ENCODE measurements at places on chromosomes 7 and 10.

DNA sequence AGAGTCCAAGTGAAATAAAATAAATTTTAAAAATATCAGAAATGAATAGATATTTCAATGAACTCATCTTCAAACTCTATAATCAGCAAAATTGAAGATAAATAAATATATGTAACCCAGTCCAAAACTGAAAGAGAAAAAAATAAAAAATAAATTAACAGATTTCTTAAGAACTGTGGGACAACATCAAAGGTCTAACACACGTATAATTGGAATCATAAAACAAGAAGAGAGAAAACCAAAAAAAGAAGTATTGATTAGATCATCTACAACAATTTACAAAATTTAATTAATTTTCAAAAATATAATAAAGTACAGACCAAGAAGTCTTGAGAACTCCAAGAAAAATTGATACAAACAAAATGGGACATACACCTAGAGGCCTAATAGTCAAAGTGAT is 625.8 kb upstream of the SORCS1 start:
- no peak overlapping the region for H3K4me3 ChIP-seq
- DNase-seq = no peak
- no peaks in the 10 kb centered on the region for H3K4me1 ChIP-seq
- H3K27ac ChIP-seq = no peak overlapping the region
- H3K36me3 ChIP-seq = no peaks in the 10 kb centered on the region

- DNase-seq = no peak
- no peaks in the 10 kb centered on the region for H3K4me1 ChIP-seq
- H3K36me3 ChIP-seq = no peaks in the 10 kb centered on the region
- H3K4me3 ChIP-seq = no peak overlapping the region
Measured at GRCh38 chr7:158488181-158488971, 99.2 kb downstream of the PTPRN2 start.

DNA sequence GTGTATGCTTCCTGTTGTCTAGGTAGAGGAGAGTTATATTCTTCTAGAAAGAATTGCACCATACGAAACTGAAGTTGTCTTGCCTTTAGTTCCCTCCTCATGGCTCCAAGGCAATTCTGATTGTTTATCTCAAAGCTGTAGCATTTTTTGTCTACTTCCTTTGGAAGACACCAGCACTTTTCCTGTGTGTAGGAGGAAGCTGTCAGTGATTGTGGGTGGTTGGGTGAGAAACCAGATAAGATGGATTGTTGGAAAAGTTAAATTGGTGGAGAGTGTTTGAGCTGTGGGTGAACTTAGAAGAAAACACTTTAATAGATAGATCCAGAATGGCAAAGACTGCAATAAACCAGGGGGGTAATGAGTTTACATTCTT is 12.1 kb upstream of the CSTF2T start:
- H3K27me3 ChIP-seq = no peaks in the 10 kb centered on the region
- H3K4me3 ChIP-seq = no peak overlapping the region
- H3K36me3 ChIP-seq = no peaks in the 10 kb centered on the region
- no peak overlapping the region for H3K27ac ChIP-seq

DNA sequence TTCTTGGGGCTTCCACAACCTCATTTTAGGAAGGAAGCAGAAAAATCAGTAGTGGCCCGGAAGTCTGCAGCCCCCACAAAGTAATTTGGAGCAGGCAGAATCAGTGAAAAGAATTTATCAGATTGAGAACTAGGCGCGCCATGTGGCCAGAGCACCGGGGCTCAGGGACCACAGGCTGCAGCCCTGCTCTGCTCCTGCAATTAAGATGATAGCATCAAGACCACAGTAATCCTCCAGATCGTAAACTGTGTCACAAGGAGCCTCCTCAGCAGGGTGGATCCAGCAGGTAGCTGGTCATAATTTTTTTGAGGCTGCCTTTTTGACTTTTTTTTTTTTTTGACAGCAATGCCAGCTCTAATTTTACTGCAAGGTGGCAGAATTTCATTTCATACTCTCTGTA is 209.0 kb upstream of the ZMIZ1 start:
- DNase-seq = no peak
- no peak overlapping the region for H3K27ac ChIP-seq

DNA sequence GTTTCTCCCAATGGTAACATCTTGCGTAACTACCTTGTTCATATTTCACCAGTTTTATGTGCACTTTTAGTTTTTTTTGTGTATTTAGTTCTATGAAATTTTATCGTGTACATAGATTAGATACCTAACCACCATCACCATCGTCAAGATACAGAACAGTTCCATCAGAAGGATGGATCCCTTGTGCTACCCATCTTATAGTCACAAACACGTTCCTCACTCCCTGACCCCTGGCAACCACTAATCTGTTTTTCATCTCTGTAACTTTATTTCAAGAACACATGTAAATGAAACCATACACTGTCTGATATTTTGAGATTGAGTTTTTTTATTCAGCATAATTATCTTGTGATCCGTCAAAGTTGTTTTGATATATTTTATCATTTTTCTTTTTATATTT is 29.9 kb downstream of the FANK1 start:
- H3K27ac ChIP-seq = no peak overlapping the region
- no peak overlapping the region for H3K4me3 ChIP-seq

DNA sequence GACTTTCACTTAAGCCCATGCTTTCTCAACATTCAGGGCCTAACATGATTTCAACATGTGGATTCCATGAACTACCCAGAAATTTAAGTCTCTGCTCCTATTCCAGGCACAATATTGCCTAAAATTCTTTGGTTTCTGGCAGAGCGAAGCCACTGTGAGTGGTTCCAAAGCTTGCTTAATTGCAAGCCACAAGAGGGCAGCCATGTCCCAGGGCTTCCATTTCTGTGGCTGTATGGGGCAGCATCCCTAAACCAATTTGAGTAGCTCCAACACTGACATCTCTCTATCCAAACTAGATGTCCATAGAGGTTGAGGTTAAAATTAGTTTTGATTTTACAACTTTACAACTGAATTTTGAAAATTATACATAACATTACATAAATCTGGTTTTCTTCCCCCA is 56.3 kb upstream of the MDFIC start:
- no peaks in the 10 kb centered on the region for H3K36me3 ChIP-seq
- H3K4me3 ChIP-seq = no peak overlapping the region
- no peaks in the 10 kb centered on the region for H3K4me1 ChIP-seq
- no peaks in the 10 kb centered on the region for H3K27me3 ChIP-seq

DNA sequence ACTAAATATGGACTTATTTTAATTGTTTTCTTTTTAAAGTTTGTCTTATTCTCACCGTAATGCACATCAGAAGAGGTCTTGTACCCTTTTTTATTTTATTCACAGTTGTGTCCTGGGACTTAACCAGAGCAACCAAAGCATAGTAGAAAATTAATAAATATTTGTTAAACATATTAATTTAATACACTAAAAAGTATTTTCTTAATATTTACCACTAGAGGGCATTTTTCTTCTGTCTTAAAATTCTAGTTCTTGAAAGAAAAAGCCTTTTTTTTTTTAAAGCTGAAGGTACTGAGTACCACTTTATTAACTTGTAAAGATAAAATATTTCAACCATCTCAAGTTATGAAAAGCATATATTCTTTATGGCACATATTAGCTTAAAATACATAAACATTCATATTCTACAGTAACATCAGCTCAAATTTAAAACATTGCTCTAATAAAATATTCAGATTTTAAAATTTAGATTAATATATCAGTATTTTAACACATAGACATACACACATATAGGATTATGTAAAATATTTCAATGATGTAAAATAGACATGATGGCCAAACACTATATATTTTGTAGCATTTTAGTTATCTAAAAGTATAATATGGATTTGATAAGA is 260.4 kb downstream of the SEMA3A start:
- H3K4me1 ChIP-seq = no peaks in the 10 kb centered on the region
- H3K27ac ChIP-seq = no peak overlapping the region
- no peaks in the 10 kb centered on the region for H3K27me3 ChIP-seq
- H3K36me3 ChIP-seq = no peaks in the 10 kb centered on the region
- no peak for DNase-seq
- no peak overlapping the region for H3K4me3 ChIP-seq

DNA sequence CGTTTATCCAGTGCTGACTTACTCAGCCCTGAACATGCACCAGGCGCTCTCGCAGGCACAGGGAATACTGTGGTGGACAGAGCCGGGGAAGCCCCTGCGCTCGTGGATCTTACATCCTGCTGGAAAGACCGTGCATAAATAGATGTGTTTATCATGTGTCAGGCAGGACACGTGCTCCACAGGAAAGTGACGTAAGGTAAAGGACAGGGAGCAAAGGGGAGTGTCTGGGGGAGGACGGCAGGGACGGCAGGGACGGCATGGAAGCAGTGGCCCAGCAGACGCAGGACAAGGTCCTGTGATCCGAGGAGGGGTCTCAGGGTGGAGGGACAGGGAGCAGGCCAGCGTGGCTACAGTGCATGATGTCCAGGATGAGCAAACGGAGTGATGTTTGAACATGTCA is 410.5 kb downstream of the PAXIP1 start:
- H3K36me3 ChIP-seq = no peaks in the 10 kb centered on the region
- no peaks in the 10 kb centered on the region for H3K4me1 ChIP-seq
- H3K4me3 ChIP-seq = no peak overlapping the region
- no peak overlapping the region for H3K27ac ChIP-seq
